WTC11 (cell line): ENCODE measurements at places on chromosomes 5 and 9. TPM values are rescaled to one million over a fixed set of nuclear protein-coding genes. Genes with fewer than 3 reads are reported as not detected.

Gene COL23A1
- total RNA-seq = 15.0 to 19.8 TPM (median 18.7 TPM) in 3 replicates

Gene QRFP
- total RNA-seq = not detected in 3 replicates

Gene OR13C4
- 0.24 TPM in 1 of 3 replicates, not detected in the others for total RNA-seq

Gene ANKRD55
- total RNA-seq = not detected in 3 replicates

Gene PCDHA7
- 2.3 to 2.7 TPM (median 2.4 TPM) in 3 replicates for total RNA-seq

Gene INSL4
- total RNA-seq = not detected in 3 replicates

Gene PCDHB11
- total RNA-seq = 0.61 to 1.2 TPM (median 0.92 TPM) in 3 replicates

Gene URM1
- 52.0 to 67.9 TPM (median 54.3 TPM) in 3 replicates for total RNA-seq

Gene DNAI1
- 1.5 to 2.1 TPM (median 1.6 TPM) in 3 replicates for total RNA-seq
